ENCODE measurements at places on chromosomes 2 and 18. TPM values are rescaled to one million over a fixed set of nuclear protein-coding genes. Genes with fewer than 3 reads are reported as not detected.

DNA sequence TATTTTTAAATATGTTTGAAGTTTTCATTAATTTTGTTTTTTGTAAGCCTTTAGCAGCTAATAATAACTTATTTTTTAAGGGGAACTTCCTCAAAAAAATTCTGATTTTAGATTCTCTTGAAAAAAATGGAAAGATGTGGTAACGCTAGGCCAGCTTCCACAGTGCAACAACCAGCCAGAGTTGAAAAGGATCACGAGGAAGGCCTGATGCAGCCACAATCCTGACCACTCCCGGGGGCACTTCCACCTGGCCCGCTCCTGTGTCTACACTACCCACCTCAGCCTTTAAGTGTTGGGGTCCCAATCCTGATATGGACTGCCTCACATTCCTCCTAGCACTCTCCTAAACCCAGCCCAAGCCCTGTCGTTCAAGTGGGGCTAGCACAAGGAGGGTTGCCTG is 101.1 kb downstream of the TMEM17 start:
- no peak for DNase-seq

GRCh38 chr2:200104015-200104414 is 148.6 kb downstream of the MAIP1 start:
- DNase-seq, result no peak

DUSP28 gene
- total RNA-seq, result 8.9 TPM

- no peak for DNase-seq
Observed at GRCh38 chr2:184685999-184686841, 87.9 kb downstream of the ZNF804A start.

GRCh38 chr2:1601471-1602277 is 142.6 kb downstream of the PXDN start:
- no peak for DNase-seq

DNA sequence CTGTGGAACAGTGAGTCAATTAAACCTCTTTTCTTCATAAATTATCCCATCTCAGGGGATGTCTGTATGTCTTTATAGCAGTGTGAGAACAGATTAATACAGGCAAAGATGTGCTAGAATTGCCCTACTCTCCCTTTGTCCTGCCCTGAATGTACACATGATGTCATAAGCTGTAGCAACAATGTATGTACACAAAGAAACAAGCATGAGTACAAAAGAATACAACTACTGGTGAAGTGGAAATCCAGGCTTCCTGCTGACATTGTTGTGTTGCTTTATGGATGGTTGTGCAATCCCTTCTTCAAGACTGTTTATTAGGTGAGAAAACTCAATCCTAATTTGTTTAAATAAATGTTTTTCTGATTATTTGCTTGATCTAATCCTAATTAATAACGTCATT is 446.6 kb downstream of the DSC3 start:
- no peak for DNase-seq

GRCh38 chr18:45541421-45541820 is 73.9 kb upstream of the SLC14A2 start:
- DNase-seq, result no peak

UGT1A6 gene
- total RNA-seq, result not detected

GRCh38 chr2:26818972-26819371 is 29.0 kb upstream of the DPYSL5 start:
- DNase-seq, result no peak

DNA sequence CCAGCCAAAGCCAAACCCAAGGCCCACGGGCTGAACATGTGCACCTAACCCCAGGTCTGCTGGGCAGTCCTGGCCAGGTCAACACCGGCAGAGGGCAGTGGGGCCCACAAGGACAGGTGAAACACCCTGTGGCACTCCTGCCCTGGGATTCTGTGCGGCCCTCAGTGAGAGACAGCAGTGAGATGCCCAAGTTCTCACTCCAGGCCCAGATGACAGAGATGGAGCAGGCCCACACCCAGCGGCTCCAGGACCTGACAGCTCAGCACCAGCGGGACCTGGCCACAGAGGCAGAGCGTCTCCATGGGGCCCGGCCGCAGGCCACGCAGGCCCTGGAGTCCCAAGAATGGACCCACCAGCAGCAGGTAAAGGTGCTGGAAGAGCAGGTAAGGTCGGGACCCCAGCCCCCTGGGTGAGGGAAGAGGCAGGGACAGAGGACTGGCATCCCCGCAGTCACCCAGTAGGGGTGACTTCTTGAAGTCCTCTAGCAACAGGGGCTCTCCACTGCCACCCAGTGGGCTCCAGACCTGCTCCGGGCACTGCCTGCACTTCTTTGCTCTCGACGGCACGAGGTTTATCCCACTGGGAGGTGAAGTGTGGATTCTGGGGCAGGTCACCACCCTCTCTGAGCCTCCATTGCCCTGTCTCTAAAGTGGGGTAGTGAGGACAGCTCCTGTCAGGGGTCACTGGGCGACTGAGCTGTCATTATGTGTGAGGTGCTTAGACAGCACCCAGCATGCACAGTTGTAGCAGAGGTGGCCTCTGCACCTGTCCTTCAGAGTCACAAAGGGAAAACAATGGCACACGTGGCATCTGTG is 8.8 kb upstream of the SNED1 start:
- DNase-seq, result no peak

Measured in occipital lobe (tissue), 3 donors.